ENCODE measurements at places on chromosomes 16 and 17.

DNA sequence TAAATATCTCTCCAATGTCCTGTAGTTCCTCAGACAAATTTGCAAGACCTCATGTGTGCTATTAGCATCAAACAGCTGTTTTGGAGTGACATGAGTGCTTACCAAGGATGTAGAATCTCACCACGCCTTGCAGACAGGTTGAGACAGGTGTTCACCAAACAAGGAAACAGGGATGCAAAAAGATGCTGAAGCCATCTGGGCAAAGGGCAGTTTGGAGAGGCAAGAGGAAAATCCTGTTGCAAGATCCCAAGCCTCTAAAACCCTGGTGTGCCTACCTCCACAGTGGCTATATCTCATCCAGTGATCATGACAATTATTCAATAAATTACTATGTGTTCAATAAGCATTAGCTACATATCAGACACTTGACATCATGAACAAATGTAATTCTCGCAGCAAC lies 373.7 kb downstream of the SOX9 start:
- no peak for DNase-seq

DNA sequence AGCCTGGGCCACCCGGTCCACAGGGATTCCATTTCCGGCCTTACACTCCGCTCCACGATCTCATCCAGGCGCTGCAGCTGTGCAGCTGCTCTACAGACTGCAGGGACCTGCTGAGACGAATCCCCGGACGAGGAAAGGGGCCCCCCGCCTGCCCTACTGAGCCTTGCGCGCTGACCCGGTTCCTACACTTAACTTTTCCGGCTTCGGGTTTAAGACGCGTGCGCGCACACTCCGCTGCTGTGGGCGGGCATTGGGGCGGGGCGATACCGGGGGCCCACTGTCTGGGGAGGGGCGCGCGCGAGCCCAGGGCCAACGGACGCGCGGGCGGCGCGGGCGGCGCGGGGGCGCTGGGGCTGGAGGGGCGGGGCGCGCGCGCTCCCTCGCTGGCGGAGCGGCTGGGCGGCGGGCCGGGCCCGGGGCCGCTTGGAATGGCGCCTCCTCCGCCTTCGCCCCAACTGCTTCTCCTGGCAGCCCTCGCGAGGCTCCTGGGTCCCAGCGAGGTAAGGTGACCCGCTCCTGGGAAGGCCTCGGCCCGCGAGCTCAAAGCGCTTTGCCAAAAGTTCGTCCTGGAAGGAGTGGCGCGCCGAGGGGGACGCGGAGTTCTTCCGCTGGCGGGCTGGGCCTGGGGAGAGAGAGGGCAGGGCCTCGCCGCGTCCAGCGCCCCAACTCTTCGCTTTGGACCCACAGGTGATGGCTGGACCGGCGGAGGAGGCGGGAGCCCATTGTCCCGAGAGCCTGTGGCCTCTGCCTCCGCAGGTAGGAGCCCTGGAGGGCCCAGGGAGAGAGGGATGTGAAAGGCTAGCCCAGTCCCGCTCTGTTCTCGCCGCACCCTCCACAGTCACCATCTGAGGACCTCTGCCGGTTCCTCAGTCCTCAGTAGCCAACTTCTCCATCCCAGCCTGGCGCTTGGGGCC lies at the start of gene TP53I13:
TSS of gene TP53I13 (plus strand) at position 371 of the 914 bp plus-strand sequence. CDS start at position 429, 58 bp downstream.
- peak; percentile 76 for DNase-seq

- DNase-seq: no peak
Observed at GRCh38 chr17:55420067-55420775, 1.4 kb downstream of the MMD start.

DNA sequence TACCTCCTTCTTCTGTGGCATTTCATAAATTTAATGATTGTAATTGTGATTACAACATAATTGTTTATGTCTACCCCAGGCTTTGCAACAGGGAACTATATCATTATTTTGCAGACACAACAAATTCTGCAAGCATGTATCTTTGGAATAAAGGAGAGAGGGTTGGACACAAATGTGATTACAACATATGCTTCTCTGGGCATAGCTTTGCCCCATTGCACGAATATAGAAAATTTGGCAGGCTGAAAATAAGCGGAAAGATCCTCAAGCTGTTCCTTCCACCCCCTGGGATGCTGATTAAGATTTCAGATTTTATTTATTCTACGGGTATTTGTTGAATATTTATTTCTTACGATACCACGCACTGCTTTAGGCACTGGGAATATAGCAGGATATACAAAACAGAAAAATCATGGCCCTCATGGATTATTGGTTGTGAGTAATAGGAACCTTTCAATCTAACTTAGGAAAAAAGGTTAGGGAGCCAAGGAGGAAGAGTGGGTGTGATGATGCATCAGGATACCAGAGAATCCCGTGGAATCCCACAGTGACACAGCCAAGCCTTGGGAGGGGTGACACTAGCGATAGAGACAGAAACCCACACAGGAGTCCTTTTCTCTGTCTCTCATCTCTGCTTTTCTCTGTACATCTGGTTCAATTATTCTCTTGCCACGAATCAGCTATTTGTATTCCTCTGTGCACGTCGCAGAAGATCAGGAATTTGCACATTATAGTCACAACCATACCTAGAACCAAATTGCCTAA lies 520.7 kb downstream of the MAF start:
- DNase-seq: no peak

DNA sequence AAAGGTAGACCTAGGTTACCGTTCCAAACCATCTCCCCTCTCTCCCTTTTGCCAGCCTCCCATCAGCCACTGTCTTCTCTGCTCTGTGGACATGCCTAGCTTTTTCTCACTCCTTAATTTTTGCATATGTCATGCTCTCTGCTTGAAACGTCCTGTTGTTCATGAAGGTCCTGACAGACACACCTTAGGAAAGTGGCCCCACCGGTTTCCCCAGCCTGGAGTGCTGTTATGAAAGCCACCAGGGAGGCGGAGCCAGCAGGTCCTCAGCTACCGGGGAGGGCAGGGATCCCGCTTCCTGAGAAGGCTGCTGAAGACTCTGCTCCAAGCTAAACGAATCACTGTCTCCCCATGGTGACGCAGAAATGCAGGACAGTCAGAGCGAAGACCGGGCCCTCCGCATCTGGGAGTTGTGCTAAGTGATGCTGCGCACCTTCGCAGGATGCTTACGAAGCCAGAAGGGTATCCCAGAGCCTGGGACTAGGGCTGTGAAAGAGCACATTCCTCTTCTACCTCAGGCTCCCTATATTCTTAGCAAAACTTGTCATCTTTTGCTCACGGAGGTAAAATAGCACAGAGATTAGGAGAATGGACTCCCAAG lies 2.3 kb upstream of the SLC16A11 start:
- no peak for DNase-seq

GRCh38 chr16:50718761-50719400 lies 23.0 kb upstream of the CYLD start:
- no peak for DNase-seq

DNA sequence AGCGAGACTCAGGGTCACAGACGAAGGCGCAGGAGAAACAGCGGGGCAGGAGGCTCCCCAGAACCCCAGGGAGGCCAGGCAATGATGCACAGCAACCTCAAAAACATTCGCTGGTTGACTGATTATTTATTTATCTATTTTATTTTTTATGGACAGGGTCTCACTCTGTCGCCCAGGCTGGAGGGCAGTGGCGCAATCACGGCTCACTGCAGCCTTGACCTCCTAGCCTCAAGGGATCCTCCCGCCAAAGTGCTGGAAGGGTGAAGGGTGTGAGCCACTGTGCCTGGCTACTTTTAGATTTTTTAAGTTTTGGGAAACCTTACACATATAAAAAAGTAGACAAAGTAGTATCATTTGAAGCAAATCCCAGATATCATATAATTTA lies 83.5 kb downstream of the ZNF778 start:
- DNase-seq: no peak

DNA sequence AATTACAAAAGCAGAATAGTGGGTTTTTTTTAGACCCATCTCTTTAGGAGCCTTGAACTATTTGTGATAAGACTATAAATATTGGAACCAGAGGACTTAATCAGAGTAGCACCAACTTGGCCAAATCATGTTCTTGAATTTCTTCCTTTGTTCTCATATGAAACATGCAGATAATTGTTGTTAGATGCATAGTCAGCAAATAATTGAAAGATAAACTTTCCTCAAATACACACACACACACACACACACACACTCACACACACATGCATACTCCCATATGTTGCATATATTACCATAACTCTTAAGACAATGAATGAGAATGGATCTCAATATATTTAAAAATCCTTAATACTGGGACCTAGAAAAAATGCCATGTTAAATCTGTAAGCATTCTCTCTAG lies 310.4 kb downstream of the KCNJ2 start:
- no peak for DNase-seq

DNA sequence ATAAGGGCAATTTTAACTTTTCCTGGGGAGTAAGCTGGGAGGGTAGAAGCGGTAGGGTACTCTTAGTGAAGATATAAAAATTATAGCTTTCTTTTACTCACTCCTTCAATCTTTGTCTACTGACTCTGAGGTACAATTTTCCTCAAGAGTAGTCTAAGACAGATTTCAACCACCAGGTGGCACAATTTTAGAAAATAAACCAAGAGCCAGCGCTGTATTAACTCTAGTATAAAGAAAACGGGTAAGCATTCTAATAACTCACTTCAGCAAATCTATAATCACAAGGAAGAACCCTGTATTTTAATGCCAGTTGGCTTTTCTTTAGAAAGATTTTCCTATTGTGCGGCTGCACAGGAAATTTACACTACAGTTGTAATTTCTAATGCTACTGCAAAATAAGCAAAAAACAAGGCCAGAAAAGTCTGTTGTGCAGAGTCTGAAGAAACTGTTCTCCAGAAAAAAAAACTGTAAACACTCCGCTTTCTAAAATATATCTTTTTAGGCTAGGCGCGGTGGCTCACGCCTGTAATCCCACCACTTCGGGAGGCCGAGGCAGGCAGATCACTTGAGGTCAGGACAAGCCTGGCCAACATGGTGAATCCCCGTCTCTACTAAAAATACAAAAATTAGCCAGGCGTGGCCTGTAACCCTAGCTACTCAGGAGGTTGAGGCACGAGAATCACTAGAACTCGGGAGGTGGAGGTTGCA lies 1.9 kb downstream of the CMC2 start:
- no peak for DNase-seq

GRCh38 chr16:50842013-50842505 lies 100.2 kb downstream of the CYLD start:
- no peak for DNase-seq

GRCh38 chr17:82881900-82882714 lies 42.3 kb upstream of the ZNF750 start:
- DNase-seq: no peak

DNA sequence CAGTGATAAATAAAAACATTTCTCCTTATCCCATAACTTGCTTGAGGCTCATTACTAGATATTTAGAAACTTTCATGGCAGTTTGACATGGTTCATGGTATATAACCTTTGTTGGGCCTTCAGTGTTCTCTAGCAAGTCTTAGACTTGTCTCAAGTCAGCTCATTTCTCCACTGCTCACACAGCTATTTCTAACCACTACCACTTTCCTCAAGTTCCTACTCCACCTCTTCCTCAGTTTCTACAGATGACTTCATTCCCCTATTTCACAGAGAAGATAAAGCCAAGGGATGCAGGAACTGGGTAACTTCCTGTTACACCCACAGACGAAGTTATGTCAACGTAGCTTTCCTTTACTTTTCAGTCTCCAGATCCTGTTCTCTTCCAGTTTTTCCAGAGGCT lies 23.2 kb downstream of the NLK start:
- DNase-seq: no peak

- DNase-seq: no peak
Observed at GRCh38 chr17:10091046-10091445, 107.4 kb downstream of the GAS7 start.

DNA sequence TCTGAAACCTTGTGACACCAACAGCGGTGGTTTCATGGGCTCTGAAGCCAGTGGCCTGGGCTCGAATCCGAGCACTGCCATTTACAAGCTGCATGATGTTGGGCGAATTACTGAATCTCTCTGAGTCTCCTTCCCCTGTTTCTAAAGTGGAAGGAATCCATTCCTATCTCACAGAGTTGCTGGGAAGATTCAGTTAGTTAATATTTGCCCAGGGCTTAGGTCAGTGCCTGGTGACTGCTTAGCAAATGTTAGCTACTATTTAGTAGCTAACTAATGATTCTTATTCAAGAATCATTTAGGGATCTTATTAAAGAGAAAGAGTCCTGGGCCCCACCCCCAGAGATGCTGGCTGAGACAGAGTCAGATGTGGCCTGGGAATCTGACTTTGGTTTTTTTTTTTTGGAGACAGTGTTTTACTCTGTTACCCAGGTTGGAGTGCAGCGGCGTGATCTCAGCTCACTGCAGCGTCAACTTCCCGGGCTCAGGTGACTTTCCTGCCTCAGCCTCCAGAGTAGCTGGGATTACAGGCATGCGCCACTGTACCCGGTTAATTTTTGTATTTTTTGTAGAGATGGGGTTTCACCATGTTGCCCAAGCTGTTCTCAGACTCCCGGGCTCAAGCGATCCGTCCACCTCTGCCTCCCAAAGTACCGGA lies 33.6 kb upstream of the RAI1 start:
- DNase-seq: no peak

GRCh38 chr16:68999114-68999513 lies 106.3 kb upstream of the HAS3 start:
- DNase-seq: no peak

- no peak for DNase-seq
Observed at GRCh38 chr17:40343219-40344119, 21.1 kb downstream of the GJD3 start.

DNA sequence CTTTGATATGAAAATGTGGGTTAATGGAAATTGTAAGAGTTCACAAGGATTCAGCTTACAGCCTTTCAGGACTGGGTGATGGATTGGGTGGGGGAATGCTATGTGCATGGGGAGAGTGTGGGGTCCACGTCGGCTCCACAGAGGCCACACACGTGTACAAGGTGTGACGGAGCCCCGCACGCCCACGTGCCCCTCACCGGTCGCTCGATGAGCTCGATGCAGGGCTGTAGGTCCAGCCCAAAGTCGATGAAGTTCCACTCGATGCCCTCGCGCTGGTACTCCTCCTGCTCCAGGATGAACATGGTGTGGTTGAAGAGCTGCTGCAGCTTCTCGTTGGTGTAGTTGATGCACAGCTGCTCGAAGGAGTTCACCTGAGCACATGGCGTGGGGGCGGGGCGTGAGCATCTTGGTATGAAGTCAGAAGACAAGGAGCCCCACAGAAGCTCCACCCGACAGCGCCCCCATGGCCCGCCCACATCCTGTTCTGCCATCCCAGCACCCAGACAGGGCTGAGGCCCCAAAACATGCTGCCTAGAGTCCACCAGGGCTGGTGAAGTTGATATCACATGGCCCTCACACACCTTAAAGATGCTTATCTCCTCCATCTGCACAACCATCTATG lies 99.1 kb downstream of the MYH11 start:
- DNase-seq: peak; percentile 2

DNA sequence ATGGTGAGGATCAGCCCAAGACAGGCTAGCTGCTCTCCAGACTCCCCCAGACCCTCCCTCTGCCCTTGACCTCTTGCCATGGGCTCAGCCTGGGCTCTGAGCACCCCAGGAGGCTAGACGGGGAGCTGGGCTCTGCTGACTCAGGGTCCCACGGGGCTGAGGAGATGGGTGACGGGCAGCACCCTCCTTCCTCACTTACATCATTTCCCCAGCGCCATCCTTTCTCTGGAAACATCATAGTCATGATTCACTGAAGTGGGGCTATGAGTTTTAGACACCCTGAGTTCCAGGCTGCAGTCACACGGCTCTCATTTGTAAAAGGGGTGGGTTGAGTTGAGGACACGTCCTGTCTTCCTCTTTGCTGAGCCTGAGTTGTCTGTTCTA lies 3.0 kb upstream of the ITGAX start:
- peak; percentile 62 for DNase-seq
